GM23338 (cell line): ENCODE measurements at places on chromosomes 5 and 9.
A peak's percentile ranks its signal among the peaks of the same experiment; 100 is the strongest.

GRCh38 chr5:138657360-138657759 lies 82.2 kb upstream of the HSPA9 start:
- DNase-seq: no peak

DNA sequence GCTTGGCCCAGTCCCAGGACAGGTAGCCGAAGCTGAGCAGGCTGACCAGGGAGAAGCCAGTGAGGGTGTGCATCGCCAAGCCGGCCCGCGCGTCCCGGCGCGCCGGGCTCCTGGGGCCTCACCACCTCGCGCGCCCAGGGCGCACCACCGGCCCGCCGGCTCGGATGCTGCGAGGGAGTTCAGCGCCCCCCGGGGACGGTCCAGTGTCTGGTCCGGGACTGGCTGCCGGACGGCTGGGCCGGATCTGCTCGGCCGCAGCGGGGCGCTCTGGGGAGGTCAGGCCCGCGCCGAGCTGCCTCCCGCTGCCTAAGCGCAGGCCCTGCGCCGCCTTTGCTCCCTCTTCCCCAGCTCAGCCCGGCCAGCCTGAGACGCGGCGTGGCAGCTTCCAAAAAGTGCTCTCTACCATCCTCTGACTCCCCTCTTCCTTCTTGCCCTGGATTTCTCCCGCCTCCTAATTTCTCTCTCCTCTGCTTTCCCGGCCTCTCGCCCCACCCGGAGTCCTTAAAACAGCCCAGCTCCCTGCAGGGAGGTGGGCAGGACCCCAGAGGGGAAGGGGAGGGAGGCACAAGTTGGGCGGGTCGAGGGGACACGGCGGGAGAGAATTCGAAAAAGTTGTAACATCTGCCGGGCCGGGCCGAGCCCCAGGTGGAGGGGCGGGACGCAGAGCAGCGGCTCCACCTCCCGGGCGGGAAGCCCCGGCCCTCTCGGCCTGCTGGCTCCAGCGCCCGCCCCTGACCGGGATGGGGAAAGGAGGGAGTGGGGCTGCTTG lies at the start of gene ARSI:
Gene ARSI (minus strand): TSS at position 605 of the 769 bp plus-strand sequence. CDS start 532 bp downstream, at position 73.
- DNase-seq: peak; percentile 93

DNA sequence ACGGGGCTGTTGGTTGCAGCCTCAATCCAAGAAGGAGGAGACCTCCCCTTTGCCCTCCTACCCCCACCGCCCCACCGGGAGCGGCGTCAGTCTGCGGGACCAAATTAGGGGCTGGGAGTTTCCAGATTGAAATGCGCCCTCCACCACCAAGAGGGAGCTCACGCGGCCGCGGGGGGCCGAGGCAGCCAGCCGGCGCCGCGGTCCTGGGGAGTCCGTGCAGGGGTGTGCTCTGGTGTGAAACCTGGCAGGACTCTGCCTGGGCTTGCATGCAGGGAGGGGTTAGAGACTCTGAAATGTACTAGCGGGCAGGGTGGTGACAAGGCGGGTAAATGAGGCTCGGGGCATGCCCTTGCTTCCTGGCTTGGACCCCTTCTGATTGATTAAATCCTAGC lies 989 bp upstream of the FBN2 start:
- no peak for DNase-seq

DNA sequence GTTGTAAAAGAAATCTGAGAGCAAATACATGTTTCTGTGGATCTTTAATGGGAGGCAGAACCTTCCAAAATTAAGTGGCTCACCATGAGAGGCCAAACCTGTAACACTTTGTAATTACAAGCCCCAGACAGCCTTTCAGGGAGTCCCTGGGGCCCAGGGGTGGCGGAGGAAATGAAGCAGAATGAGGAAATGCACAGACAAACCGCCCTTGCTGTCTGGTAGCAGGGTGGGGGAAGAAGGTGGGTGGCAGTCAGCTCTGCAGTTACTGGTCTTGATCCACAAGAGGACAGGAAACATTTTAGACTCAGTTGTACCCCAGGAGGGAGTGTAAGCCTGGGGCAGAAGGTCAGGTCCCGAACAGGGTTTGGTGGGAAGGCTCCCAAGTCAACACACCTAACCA lies 6.5 kb downstream of the ARL14EPL start:
- no peak for DNase-seq

DNA sequence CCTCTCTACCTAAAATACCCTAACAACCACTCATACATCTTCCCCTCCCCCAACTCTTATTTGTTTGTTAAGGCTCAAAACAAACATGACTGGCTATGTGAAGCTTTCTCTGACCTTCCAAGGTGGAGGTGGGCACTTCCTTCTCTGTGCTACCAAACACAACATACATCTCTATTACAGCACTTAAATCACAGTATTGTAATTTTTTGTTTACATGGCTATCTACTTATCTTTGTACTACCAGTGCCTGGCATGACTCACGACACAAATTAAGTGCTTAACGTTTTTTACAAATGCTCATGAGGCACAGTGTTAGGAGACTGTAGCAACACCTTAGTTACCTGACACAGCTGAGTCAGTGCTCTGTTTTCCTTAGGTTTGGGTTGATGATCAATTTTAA lies 18.6 kb downstream of the HOMER1 start:
- peak; percentile 43 for DNase-seq

- DNase-seq: peak; percentile 64
These were observed 434.7 kb upstream of the DMAC1 start for GRCh38 chr9:8234316-8234715.
